ENCODE measurements at places on chromosomes 2 and 18. TPM values are rescaled to one million over a fixed set of nuclear protein-coding genes. Genes with fewer than 3 reads are reported as not detected.

- no peak for DNase-seq
These were observed 105.0 kb downstream of the LRRTM1 start for GRCh38 chr2:80199504-80199903.

The USP14 gene
- 14.7 TPM for total RNA-seq

GRCh38 chr2:143955401-143956065 lies 564.4 kb downstream of the ZEB2 start:
- peak; percentile 31 for DNase-seq

DNA sequence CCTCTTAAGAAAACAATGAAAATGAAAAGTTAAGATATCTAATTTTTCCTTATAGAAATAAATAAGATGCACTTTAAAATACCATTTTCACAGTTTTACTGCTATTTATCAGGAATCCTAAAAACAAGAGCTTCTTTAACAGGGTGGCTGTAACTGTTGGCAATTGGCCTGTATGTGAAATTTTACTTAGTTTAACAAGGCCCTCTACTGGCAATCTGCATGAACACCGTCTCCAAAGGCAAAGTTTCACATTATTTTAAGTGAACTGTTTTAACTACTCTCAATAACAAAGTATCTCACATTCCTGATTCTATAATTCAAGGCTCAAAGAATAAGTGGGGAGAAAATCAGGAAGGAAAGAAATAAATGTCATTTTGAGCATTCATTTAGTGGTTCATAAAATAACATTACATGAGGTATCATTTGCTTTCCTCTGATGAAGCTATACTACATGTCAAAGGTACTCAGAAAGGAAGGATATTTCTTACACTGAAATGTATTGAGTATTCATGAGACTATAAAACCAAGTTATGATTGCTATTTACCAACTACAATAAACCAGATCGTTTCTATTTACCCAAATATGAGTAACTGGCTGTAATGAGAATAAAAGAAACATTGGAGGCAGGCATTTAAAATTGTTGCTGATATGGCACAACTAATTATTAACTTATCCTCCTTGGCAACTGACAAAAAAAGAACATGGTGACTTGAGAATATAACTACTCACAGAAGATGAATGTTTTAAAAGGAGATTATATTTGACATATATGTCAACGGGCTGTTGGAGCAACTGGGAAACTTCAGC lies 7.0 kb downstream of the NCKAP5 start:
- DNase-seq = peak; percentile 82

GRCh38 chr2:236956641-236957040 lies 129.0 kb upstream of the COPS8 start:
- no peak for DNase-seq

- peak; percentile 29 for DNase-seq
These were observed 17.1 kb downstream of the TMEM185B start for GRCh38 chr2:120206022-120206581.

GRCh38 chr18:8787794-8788193 lies 82.4 kb downstream of the MTCL1 start:
- DNase-seq = no peak

GRCh38 chr2:98884658-98885057 lies 51.4 kb downstream of the CRACDL start:
- no peak for DNase-seq

The NXPH2 gene
- not detected for total RNA-seq
